Activated B cell treated with CpG ODN at 0.5 μM for 24 hours (primary cell): ENCODE measurements at places on chromosomes 13 and 19.

- DNase-seq = no peak
These were observed 34.5 kb upstream of the ARHGEF7 start for GRCh38 chr13:111080642-111081041.

GRCh38 chr13:39037410-39037879, 444 bp downstream of the PROSER1 start:
- DNase-seq = no peak

GRCh38 chr13:113768018-113768905, 9.2 kb downstream of the TMEM255B start:
- DNase-seq = no peak

- DNase-seq = no peak
These were observed 538.9 kb downstream of the RFC3 start for GRCh38 chr13:34356686-34357434.

GRCh38 chr19:4985551-4985991, 16.7 kb downstream of the KDM4B start:
- DNase-seq = no peak

GRCh38 chr19:10566658-10567410, 1.0 kb upstream of the KRI1 start:
- peak; percentile 42 for DNase-seq

DNA sequence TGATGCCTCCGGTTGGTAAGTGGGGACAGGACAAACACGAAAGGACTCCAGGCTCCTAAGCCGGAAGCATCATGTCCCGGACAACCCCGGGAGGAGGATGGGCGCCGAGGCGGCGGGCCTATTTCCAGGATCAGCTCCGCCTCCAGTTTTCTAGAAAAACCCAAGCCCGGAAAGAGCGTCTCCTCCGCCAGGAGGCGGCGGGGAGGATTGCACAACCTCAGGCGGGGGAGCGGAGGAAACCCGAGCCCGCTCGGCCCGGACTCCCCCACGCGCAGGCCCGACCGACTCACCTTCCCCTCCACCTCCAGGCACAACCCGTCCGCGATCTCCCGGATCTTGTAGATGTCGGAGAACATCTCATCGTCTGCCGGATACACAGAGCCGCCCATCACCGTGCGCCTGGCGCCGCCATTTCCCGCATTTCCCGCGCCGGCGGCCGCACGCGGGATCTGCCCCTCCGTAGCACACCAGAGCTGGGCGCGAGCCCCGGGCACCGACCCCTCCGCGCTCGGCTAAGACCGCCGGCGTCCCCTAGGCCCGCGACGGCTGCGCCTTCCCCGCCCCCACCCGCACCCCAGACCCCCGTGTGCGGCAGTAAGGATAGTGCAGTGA, 455 bp downstream of the TPT1 start:
- DNase-seq = peak; percentile 70
